Choroid plexus epithelial cell (primary cell): ENCODE measurements at places on chromosomes 1 and 21.

GRCh38 chr1:45490121-45490625, 790 bp downstream of the TESK2 start:
- peak; percentile 47 for DNase-seq

DNA sequence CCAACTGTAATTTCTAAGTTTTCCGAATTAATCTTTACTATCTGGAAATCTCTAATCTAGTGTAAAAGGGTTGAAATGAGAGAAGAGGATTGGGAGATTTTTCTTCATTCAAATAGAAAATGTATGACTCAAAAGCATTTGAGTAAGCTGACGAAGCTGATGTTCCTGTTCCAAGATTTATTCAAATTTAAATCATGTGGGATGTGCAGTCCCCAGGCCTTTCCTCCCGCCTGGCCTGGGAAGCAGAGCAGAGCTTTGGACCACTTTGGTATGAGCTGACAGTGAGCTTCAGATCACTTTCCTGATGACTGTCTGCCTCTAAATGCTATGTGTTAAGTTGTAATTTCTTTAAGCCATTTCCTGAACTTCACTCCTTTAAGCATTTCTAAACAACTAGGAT, 192.0 kb downstream of the DHRS3 start:
- DNase-seq, result no peak

GRCh38 chr1:231187571-231187970, 25.7 kb downstream of the TRIM67 start:
- no peak for DNase-seq

- DNase-seq, result no peak
Observed at GRCh38 chr1:192892934-192893333, 84.1 kb downstream of the RGS2 start.

GRCh38 chr1:182080040-182080439, 18.5 kb upstream of the ZNF648 start:
- DNase-seq, result no peak

DNA sequence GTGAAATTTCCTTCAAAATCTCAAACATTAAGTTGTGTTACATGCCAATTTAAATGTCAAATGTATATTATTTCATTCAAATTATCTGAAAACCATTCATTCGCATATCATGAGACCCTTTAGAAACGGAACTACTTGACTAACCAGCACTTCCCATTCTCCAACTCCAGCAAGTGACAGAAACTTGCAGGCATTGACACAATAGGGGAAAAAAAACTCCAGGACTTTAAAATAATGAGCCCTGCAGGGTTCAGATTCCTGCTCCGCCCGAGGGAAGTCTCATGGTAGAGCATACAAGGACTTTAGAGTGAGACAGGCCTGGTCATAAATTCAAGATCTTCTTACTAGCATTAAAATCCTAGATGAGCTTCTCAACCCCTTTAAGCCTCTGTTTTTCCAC, 138.9 kb downstream of the NR5A2 start:
- DNase-seq, result no peak

DNA sequence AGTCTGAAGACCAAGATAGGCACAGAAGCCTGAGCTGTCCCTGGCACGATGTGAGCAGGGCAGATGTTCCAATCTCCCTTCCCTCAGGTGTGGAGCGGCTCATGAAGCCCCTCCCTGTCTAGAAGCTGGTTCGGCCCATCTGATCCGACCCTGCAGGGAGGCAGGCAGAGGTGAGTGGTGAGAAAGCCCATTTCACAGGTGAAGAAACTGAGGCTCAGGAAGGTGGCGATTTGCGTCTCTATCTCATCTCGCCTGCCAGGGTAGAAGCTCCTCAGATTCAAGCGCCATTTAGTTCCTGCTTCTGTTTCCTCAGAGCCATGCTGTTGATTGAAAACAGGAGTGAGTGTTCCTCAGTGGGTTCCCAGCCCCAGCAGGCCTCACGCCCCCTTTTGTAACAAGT, 16.9 kb upstream of the TENT5B start:
- no peak for DNase-seq
